Activated T-helper 9 cell treated with anti-CD3 and anti-CD28 coated beads, Interleukin-2, amount 50 U/mL, for 16 hours (primary cell): ENCODE measurements at places on chromosomes 2 and 18.

DNA sequence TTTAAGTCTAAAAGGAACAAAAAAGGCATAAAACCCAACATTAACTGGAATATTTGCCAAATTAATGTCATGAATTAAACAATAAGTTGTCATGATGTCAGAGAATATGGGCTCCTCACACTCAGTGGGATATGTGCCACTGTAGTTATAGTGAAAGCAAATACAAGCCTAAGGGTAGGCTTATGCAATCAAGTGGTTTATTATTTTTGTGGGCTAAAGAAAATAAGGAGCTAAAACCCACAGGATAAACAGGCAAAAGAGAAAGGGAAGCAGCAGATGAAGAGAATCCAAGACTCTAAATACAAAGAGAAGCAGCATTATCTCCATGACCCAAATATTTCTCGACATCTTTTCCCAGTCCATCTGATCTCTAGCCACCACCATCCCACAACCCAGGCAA is 17.5 kb downstream of the YWHAQ start:
- no peak for DNase-seq

DNA sequence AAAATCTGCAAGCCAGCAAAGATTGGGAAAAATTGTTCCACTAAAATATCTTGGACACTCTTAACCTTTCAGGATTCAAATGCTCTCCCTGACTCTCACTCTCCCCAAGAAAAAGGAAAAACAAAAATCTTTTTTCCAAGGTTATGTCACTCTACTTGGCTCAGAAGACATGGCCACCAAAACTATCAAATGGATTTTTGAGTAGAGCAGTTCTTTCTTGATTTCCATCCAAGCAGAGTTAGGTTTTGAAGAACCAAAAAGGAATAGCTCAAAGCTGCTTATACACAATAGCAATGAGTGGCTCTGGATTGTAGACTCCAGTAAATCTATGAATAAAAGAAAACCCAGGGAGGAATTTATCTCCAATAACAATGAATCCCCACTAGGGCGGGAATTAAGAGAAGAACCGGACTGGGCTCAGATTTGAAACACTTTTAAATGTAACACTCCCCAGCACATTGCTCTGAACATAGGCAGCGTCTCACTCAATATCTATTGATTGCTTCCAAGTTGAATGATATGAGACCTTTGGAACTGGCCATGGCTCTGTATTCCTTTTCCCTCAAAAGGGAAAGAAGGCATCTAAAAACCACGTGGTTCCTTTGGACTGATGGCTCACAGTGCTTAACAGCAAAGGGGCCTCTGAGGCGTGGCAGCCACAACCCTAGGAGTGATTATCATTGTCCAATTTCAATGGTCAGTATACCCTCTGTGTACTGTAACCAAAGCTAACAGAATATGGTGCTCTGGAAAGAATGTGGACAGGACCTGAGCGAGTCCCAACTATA is 68.3 kb downstream of the SPRED2 start:
- no peak for DNase-seq

DNA sequence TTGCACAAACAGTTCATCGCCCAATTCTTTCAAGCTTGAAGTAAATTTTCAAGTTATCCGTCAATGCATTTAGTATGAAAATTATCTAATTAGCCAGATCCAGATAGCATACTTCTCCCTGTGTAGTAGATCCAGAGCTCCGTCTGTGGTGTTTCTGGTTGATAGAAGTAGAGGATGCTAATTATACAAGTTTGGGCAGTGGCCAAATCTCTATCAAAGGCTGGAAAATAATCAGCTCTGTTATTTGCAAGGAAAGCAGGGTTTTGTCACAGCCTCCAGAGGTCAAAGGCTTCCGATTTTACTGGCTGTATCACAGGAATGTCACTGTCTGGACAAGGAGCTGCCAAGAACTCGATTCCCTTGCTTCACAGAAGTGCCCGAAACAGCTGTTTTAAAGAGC is 28.6 kb downstream of the LRRC30 start:
- no peak for DNase-seq

DNA sequence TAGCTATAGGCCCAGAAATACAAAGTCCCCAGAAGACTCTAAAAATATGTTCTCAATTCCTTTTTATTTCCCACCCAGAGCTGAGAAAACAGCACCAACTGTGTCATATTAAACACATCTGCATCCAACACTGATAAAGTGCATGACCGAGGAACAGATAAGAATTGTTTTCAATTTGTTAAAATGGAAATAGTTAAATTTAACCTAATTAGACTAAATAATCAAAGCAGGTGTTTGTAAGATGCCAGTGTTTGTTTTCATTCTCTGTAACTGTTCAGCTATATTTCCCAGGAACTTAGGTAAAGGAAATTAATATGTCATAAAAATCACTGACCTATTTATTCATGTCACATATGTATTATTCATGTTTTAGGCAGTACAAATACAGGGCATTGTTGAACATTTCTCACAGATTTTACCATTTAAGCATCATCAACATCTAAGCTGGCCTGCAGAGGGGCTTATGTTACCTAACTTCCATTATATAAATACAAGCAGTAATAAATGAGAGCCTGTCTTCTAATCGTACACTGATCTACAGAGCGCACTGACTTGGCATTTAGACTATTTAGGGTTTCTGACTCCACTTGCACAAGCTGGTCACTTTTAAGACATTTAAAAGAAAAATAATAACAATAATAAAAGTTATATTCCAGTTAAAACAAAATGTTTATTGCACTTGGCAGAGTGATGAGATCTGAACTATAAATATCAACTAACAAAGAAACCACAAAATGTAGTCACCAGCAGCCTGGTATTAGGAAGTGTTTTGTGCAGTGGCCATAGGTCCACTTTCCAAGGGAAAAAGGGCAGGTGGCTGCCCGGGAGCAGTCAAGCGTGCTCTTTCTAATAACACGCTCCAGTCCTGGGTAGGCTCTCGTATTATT is 86.6 kb upstream of the ZFP36L2 start:
- DNase-seq = no peak

- DNase-seq = no peak
Observed at GRCh38 chr2:74953796-74954499, 4.5 kb upstream of the POLE4 start.

DNA sequence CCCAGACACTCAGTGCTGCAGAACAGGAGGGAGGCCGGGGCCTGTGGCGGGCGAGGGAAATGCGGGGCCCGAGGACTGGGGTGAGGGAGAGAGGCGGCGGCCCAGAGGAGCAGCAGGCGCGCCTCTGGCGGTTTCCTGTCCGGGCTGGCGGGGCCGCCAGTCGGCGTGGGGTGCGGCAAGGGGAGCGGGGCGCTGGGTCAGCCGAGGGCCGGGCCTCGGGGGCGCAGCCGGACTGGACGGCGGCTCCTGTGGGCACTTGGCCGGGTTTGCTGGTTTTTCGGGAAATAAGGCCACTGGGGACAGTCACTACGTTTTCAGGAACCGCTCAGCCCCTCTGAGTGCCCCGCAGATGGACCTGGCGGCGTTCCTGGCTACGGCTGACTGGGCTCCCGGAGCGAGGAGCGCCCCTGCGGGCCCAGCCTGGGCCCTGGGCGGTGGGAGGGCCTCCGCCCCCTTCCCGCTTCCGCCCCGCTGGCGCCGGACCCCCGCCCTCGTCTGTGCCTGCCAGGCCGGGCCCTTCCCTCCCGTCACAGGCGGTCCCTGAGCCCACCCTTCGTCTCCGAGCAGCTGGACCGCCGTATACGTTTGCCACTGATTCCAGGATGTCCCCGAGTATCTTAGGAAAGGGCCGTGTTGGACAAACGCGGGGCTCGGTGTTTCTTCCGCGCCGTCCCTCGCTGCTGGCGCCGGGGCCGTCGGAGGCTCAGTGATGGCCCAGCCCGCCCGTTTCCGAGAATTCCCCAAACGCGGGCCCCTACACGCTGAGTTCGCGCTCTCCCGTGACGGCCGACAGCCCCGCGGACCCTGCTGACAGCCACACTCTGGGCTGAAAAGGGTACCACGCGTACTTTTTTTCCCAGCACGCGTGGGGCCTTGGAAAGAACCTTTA is 84.6 kb downstream of the FAM210A start:
- DNase-seq = no peak

DNA sequence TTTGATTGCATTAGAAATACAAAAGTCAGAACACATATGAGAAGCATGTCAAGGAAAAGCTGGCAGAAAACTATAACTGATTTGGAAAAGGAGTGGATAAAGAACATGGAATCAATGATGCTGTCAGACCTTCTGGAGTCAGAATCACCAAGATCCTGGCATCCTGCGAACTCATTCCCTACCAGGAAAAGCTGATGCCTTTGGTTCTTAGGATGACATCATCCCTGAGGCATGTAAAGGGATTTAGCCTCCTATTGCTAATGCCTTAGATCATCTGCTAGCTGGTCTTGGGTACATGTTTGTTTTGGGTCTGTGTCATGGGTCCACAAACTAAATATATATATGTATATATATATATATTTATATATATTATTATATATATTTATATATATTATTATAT is 680.7 kb downstream of the EPHA4 start:
- no peak for DNase-seq

- no peak for DNase-seq
Observed at GRCh38 chr18:32354518-32354917, 116.2 kb downstream of the GAREM1 start.

- DNase-seq = no peak
Observed at GRCh38 chr18:44830581-44830980, 149.9 kb downstream of the SETBP1 start.

- no peak for DNase-seq
Observed at GRCh38 chr18:23627321-23627720, 35.4 kb downstream of the ANKRD29 start.

GRCh38 chr2:238444242-238444641 is 17.5 kb downstream of the ASB1 start:
- no peak for DNase-seq

- DNase-seq = no peak
Observed at GRCh38 chr2:31411771-31412170, 2.8 kb downstream of the XDH start.

- DNase-seq = no peak
Observed at GRCh38 chr2:199378948-199379650, 78.6 kb downstream of the SATB2 start.

- DNase-seq = no peak
Observed at GRCh38 chr2:39491653-39492052, 54.6 kb upstream of the MAP4K3 start.

DNA sequence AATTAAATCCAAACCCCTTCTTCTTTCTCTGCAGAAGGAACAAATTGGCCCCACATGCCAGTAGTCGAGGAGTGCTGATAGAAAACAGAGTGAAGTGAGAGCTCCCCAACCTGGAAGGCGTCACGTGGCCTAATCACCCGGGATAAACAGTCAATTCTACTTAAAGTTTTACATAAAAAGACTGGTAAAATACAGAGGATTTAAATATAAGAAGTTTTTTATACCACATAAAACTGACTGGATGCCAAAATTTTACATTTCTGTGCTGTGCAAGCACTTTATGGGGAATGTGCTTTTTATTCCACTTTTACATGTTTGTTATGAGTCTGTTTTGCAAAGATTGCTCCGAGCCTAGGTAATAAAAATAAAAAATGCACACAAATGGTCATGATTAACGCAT is 1586.8 kb upstream of the ACVR2A start:
- no peak for DNase-seq

DNA sequence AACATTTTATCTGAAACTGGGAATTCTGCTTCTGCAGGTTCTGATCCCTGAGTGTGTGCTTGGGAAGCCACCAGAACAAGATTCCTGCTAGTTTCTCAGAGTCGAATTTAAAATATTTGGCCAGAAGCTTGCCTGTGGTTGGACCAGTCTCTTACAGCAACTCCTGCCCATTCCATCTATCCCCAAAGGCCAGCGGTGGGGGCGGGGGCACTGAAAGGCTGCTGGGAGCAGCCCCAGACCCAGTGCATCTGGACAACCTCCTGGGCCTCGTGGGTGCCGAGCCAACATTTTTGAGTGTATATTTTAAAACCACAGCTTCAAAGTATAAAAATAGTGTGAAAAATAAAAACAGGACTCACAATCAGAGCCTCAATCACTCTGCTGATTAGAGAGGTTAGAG is 38.6 kb upstream of the ZFP36L2 start:
- no peak for DNase-seq

DNA sequence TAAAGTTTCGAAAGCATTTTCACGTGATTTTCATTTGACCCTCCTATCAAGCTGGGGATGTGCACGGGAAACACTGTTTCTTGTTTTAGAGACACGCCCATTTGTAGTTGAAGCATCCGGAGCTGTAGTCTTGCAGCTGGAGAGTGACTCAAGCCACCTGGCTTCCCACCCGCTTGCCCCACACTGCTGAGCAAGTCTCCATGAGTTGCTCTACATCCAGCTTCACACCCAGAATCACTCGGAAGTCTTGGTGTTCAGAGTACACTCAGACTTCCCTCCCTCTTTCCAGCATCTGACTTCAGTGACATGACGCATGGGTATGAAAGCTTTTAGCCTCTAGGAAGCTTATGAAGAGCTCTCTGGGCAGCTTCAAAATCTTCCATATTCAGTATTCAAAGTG is 262.4 kb downstream of the NBAS start:
- DNase-seq = no peak

GRCh38 chr18:12234451-12235190 is 19.5 kb upstream of the CIDEA start:
- no peak for DNase-seq

- DNase-seq = no peak
Observed at GRCh38 chr2:240918258-240919091, 12.3 kb downstream of the CROCC2 start.

- no peak for DNase-seq
Observed at GRCh38 chr18:21703241-21703820, 1.2 kb downstream of the ABHD3 start.

- DNase-seq = no peak
Observed at GRCh38 chr2:20212871-20213503, 11.9 kb downstream of the SDC1 start.

GRCh38 chr2:219469186-219469724 is 29.4 kb upstream of the GMPPA start:
- DNase-seq = no peak

GRCh38 chr2:225008935-225009334 is 33.3 kb downstream of the DOCK10 start:
- DNase-seq = no peak

DNA sequence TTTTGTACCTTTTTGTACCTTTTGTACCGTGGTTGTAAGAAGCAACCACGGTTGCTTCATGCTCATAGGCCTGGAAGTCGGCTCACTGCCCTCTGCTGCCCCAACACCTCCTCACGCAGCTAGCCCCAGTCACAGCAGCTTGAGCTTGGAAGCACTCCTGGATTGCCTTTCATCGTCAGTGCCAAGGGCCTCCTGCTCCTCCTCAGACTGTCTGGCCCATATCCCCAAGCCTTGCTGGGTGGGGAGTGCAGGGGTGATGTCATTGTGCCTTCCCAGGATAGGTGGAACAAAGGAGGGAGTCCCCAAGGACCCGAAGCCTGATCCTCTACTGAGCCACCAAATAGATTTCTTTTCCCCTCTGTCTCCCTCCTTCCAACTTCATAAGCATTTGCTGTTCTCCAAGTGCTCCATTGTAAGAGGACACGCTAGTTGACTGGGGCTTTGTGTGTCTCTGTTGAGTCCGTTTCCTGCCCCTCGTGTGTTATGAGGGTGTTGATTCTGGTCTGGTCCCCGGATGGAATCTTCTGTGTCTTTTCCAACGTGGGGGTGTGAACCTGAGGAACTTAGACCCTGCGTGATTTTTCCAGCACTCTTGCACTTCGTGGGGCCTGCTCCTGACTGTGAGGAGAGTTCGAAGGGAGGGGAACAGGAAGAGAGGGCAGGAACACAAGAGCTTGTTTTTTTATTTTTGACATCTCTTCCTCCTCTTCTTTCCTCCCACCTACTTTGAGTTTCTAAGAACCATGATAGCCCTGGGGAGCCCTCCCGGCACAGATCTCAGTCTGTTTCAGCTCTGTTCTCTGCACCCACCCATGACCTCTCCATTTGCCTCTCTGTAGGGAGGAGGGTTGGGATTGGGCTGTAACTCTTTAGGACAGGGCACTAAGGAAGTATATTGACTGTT is 127.2 kb upstream of the EML6 start:
- no peak for DNase-seq
